CD4-positive, alpha-beta T cell treated with Interleukin-17A for 4 hours (primary cell): ENCODE measurements at places on chromosomes 7 and 10.

DNA sequence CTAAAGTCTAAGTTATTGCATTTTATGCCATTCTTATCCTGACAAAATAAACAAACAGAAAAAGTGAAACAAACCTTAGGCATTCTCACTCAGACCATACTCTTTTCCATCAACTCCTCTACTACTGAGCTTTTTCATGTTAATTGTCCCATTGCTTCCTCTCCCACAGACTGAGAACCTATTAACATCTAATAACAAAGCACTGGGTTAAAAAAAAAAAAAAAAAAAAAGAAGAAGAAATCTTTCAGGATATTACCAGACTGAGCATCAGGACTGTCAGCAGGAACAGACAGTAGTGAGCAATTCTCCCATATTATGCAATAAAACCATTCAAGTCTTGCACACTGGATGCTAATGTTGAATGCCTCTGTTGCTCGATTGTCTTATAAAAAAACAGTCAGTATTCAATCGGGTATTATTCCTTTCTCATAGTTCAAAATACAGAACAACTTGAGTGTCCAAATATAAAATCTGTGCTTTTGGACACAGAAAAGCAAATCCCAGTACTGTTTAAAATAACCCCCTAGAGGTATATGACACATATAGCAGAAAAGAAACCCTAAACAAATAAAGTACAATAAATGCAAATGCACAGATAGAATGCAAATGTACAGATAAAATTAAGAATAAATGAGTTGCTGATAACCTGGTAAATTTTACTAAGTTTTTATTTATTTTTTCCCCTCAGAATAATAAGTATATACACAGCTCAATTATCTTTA, 531.3 kb upstream of the LRRTM3 start:
- no peak for DNase-seq

- DNase-seq, result no peak
These were observed 72.9 kb upstream of the OGDHL start for GRCh38 chr10:49834976-49835375.

GRCh38 chr7:24604630-24605029, 31.4 kb downstream of the PALS2 start:
- no peak for DNase-seq

GRCh38 chr7:120658516-120658915, 199.4 kb downstream of the TSPAN12 start:
- DNase-seq, result no peak

GRCh38 chr7:44569959-44570358, 3.7 kb downstream of the DDX56 start:
- DNase-seq, result no peak

DNA sequence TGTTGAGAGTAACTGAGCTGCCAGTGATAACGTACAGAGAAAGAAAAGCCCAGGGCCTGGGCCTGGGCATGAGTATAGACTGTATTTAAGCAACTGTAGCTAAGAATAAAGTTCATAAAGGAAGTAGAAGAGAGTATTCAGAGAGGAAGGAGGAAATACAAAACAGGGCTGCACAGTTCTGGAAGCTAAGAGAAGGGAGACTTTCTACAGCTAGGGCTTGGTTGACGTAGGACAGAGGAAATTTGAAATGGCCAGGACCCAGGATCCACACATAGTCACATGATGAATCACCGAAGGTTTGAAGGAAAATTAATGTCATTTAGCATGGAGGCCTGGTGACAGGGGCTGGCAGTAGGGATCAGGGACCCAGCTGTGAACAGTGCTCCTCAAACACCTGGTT, 66.7 kb downstream of the ARL4A start:
- no peak for DNase-seq

DNA sequence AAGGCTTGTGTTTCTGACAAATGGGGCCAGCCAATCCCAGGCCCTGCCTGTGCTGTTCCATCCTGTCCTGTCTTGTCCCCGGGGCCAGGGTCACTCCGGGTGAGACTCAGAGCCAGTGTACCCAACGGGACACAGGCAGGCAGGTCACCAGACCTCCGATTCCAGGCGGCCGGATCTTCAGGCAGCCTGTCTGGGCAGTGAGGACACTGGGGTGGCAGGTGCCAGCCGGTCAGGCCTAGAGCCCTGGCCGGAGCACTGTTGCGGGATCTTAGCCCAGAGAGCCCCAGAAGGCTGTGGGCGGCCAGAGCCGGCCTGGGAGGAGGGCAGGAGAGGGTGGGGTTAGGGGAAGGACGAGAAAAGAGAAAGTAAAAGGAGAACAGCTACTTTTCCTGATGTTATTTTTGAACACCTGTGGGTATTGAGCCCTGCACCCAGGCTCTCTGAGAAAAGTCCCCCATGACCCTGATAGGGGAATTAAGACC, 134.3 kb upstream of the TNRC18 start:
- peak; percentile 19 for DNase-seq

GRCh38 chr7:138278601-138279000, 181.5 kb upstream of the TRIM24 start:
- DNase-seq, result no peak

- DNase-seq, result no peak
These were observed 64.1 kb downstream of the DOCK1 start for GRCh38 chr10:126969310-126969709.

GRCh38 chr10:80416479-80417098, 8.2 kb downstream of the PRXL2A start:
- DNase-seq, result no peak

GRCh38 chr10:74949034-74949832, 122.8 kb downstream of the KAT6B start:
- DNase-seq, result no peak

- no peak for DNase-seq
These were observed 209.8 kb downstream of the ZNF33B start for GRCh38 chr10:42428534-42428933.

- no peak for DNase-seq
These were observed 112.7 kb downstream of the ARHGAP22 start for GRCh38 chr10:48492201-48492600.

DNA sequence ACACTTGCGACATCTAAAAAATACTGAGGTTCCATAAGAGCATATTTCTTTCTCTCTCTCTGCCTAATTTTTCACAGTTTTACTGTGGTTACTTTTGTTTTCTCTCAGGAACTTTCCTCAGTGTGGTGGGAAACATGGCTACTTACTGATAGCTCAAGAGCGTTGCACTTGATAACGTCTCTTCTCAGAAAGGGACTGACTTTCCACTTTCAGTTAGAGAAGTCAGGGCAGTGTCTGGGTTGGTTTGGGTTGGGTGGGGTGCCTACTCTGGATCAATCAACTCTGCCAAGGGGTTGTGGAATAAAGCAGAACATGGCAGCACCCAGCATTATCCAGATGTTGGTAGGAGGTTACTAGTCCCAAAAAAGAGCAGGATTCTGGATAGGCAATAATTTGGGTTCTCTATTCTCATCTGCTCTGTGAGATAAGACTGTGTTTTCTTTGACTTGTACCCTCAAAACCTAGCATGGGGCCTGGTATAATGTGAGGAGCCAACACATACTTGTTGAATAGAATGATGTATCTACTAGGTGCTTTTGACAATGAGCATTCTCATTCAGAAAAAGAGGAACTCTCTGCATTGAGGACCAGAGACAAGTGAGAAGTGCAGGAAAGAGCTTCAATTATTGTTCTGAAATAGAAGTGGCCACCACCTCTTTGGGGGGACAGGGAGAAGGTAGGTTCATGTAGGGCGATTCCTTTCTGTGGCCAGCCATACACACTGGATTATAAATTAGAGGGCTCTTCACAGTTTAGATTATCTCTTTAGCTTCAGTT, 315.7 kb downstream of the REEP3 start:
- no peak for DNase-seq

GRCh38 chr7:17600340-17600752, 301.9 kb downstream of the AHR start:
- no peak for DNase-seq

DNA sequence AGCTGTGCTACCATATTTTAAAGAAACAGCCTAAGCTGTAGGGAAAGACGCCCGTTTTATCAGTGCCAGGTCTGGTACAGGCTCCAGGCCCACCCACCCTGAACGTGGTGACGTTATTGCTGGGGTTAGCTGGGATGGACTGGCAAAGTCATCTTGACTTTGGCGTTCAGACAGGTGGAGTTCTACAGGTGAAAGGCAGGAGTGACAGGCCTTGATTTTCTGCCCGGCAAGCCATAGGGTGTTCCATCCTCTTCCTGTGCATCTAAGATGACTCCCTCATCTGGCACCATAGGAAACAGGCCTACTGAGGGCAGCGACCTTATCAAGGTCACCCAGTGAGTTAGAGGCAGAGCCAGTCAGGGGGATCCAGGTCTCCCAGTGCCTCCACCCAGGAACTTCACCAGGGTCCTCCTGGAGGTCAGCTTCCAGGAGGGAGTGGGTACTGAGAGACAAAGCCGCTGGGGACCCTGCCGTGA, 41.6 kb downstream of the HK1 start:
- DNase-seq, result no peak

GRCh38 chr10:46232666-46233065, 54.1 kb upstream of the ANTXRL start:
- DNase-seq, result no peak

- no peak for DNase-seq
These were observed 4.7 kb downstream of the ZNF488 start for GRCh38 chr10:47379445-47379785.

GRCh38 chr7:37751096-37751495, 67.5 kb downstream of the GPR141 start:
- no peak for DNase-seq

DNA sequence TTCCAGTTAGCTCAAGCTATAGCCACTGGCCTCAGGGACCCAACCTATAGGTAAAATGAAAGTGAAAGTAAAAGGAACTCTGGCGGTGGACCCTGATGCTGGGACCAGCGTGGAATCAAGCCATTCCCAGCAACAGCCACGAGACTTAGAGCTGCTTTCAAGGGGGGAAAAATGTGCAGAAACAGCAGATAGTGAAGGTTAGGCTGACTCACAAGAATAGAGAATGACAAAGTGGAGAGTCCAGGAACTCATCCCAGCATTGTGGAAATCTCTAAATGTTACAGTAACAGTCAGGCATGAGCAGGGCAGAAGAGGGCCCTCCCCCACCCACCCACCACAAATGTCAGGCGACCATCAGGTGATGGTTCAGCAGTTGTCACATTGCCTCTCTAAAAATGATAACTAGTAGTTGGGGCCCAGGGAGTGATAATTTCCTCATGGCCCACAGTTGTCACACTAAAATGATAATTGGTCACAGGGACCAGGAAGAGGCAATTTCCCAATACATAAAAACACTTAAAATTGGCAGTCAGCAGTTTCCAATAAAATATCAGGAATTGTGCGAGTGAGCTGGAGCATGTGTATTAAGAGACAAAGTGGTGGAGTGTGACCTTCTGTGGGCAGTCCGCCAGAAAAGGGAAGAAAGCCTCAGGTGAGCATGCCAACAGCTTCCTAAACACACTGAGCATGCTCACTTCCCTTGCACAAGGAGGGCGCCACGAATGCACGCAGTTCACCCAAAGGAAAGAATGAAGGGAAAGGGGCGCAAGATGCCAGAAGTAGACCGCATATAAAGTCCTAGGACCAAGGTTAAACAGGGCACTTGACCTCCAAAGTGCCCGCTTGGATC, 129.8 kb upstream of the PPP1R3A start:
- no peak for DNase-seq

GRCh38 chr10:132815168-132815857, 29.4 kb upstream of the NKX6-2 start:
- no peak for DNase-seq

- no peak for DNase-seq
These were observed 525.0 kb upstream of the ADARB2 start for GRCh38 chr10:2262333-2262732.

DNA sequence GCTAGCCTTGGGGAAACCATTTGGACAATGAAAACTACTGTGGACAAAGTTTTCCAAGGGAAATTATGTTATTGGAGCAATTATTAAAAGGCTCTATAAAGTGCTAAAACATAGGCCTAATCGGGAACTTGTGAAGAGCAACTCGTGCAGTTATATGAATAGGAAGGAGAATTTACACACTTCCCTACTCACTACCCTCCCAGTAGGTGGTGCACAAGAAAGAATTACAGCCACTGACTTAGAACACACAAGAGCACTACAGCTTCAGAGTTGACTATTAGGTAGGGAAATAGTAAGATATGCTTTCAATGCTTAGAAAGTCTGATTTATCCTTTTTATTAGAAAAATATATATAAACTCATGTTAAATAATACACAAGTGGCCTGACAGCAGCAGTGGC, 47.2 kb downstream of the GSAP start:
- no peak for DNase-seq

DNA sequence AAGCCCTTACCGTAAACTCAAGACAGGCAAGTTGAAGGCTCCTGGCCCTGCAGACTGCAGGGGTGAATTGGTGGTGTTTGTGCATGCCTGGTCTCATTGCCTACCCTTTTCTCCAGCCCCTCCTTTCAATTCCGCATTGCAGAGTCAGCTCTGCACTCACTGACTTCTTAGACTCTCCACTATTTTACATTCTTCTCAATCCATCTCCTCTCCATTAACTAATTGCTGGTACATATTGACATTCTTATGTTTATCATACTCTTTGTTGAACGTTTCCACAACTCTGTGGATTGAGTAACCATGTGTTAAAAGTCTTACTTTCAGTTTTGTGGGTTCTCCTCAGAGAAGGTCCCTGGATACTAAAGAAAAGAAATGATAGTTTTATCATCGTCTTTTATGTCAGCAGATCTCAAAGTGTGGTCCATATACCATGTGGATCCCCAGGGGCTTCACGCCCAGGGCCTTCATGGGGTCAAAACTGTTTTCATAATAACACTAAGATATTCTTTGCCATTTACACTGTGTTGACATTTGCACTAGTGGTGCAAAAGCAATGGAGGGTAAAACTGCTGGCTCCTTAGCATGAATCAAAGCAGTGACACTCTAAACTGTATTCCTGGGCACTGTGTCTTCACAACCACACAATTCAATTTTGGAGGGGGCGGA, 135.4 kb upstream of the FZD1 start:
- DNase-seq, result no peak

- DNase-seq, result no peak
These were observed 157.8 kb upstream of the PCDH15 start for GRCh38 chr10:54958844-54959243.

GRCh38 chr10:49139028-49139845, 5.4 kb upstream of the FAM170B start:
- DNase-seq, result no peak

DNA sequence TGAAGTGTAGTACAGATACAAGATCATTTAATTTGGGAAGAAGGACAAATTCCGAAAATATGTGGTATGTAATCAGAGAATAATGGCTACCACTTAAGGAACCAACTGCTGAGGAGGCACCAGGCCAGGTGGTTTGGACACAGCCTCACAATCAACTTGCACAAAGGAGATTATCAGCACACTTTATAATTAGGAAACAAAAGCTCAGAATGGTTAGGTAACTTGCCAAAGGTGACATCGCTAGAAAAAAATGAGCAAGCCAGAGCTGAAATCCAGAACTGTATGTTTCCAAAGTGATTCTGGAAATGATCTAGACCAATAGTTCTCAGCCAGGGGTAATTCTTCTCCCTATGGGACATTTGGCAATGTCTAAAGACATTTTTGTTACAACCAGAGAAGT, 36.6 kb downstream of the ERCC6 start:
- DNase-seq, result no peak
